ENCODE measurements at places on chromosomes 12 and 14.

DNA sequence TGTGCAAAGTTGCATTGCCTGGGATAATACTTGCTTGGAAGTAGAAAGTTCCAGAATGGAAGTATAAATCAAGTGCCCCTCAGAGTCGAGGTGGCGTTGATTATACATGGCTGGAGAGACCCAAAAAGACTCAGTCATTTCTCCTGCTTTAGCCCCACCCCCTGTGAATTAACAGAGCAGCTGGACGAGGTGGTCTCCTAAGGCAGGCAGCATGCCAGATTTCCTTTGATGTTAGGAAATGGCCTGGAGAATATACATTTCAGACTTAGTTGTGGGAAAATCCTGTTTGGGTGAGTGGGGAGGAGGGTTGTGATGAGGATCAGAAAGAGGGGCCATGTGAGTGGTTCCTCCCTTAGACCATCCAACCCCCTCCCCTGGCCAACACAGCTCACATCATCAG, 406.1 kb upstream of the TMPO start:
- DNase-seq = no peak

- no peak for DNase-seq
These were observed 1341.4 kb downstream of the FSCB start for GRCh38 chr14:43165651-43166050.

- DNase-seq = no peak
These were observed 13.5 kb upstream of the ATF1 start for GRCh38 chr12:50750366-50750765.

GRCh38 chr14:91322623-91323022, 78.1 kb upstream of the GPR68 start:
- no peak for DNase-seq

DNA sequence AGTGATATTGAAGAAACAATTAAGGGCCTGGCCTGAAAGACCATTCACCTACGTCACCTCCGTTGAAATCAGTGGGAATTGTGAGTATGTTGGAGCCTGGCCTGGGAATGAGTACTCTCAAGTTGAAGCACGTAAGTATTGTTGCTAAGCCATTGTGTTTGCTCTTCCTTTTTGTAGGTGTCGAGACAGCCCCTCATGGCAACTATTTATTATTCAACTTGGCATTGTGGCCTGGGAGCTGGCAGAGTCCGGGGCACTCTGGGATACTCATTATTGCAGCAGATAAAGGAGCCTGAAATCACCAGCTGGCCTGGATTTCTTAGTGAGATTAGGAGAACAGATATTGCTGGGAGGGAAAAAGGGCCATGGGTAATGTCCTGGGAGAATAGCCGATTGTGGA, 147.4 kb downstream of the C12orf75 start:
- no peak for DNase-seq

DNA sequence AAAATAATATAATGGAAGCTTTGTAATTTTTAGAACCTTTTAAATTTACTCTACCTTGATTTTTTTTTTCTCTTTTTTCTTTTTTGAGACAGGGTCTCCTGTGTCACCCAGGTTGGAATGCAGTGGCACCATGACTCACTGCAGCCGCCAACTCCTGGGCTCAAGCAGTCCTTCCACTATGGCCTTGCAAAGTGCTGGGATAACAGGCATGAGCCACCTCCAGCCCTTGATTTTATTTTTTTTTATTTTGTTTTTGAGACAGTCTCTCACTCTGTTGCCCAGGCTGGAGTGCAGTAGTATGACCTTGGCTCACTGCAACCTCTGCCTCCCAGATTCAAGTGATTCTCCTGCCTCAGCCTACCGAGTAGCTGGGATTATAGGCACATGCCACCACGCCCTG, 65.3 kb upstream of the TRAF3 start:
- DNase-seq = no peak

DNA sequence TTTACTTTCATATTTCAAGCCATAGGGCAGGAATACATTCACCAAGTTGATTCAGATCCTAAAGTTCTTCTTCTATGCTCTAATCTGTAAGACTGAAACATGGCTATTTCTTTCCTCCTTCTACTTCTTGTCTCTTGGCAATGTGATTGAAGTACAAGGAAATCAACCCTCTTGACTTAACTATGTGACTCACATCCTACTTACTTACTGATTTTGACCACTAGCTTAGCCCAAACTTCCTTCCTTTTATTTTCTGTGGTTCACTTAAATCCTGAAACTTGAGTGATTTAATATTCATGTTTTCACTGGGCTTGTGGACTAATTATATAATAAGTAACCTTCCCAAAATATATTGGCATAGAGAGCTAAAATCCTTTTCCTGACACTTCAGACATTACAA, 111.2 kb upstream of the NOVA1 start:
- no peak for DNase-seq

DNA sequence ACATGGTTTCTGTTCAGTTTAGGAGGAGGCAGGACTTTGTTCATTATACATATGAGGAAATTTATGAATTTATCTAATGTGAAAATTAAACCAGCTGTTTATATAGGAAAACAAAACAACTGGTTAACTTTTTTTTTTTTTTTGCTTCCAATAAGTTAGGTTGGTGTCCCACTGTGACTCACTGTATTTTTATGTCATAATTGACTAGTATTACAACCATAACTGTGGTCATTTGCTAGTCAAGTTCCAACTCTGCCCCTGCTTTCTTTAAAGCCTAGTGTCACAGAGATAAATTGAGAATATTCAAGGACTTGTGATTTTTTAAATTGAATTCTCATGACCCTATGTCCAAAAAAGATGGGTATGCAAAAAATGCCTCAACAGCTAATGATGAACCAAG, 227.7 kb downstream of the BCAT1 start:
- DNase-seq = no peak

GRCh38 chr14:75249251-75249957, 29.2 kb upstream of the FOS start:
- peak; percentile 73 for DNase-seq

- DNase-seq = no peak
These were observed 77.3 kb downstream of the PDE3A start for GRCh38 chr12:20445687-20446086.

DNA sequence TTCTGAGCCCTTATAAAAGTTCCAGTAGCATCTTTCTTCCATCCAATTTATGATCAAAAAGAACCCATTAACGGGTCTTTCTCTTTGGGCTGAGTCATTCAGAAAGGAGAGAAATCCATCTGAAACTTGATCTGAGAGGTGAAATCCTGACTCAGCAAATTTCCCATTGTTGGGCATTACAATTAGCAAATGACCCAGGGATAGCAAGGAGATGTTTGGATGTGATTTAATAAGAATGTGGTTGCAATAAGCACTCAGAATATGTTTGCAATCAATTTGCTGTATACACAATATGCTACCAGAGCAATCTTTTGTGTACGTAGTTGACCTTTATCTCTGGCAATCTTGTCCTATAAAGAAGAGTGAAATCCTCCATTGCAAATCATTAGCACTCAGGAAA, 122.7 kb downstream of the CCDC60 start:
- DNase-seq = no peak

- DNase-seq = no peak
These were observed 205.4 kb upstream of the FKBP4 start for GRCh38 chr12:2589381-2589780.

- no peak for DNase-seq
These were observed 175.8 kb downstream of the TTC8 start for GRCh38 chr14:89000007-89000942.

GRCh38 chr12:5027046-5027821, 16.4 kb upstream of the KCNA5 start:
- DNase-seq = no peak

DNA sequence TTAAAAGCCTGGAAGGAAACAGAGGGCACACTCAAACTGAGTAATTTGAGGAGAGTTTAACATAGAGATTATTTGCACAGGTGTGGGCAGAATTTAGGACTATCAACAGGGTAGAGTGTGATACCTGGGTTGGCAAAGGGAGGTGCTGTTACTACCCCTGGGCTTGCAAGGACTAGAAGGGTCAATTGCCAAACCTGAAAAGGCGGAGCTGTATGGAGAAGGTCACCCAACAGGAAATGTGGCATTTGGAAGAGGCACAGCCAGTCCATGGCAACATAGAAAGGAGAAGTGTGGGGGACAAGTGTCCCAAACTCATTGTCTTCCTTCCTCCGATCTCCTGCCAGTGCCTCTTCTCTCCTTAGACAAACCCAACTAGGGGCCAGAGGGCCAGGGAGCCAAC, 21.6 kb upstream of the MED13L start:
- no peak for DNase-seq

GRCh38 chr12:49646331-49646830, 23.0 kb downstream of the PRPF40B start:
- no peak for DNase-seq

DNA sequence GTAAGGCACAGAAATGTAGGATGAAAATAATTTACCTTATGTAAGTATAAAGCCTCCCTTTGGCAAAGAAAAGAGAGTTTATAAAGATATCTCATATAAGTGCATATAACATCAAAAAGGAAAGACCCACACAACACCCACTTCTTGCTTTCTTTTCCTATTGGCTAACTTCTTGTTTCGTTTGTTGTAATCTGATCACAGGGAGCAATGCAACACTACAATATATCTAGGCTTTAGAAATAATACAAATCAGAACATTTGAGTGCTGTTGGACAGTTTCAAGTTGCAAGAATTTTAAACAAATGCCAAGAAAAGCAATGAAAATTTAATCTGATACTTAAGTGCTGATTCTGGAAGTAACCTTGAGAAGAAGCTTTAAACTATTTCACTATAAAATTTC, 1.3 kb downstream of the FGD6 start:
- DNase-seq = no peak

DNA sequence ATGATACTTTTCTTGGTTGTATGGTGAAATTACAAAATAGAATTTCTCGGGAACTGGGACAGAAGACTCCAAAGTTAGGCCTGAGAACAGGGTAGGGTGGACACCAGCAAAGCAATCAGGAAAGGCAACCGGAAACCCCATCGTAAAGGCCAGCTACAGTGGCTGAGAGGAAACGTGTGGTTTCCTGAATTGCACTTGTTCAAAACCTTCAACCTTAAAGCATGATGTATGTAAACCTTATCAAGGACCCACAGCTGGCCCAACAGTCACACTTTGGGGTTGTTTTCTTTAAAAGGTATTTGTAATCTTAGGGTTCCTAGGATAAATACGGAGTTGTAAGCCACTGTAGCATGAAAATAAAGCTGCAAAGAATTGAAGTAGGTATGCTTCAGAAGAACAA, 2.2 kb upstream of the PTGDR start:
- no peak for DNase-seq

DNA sequence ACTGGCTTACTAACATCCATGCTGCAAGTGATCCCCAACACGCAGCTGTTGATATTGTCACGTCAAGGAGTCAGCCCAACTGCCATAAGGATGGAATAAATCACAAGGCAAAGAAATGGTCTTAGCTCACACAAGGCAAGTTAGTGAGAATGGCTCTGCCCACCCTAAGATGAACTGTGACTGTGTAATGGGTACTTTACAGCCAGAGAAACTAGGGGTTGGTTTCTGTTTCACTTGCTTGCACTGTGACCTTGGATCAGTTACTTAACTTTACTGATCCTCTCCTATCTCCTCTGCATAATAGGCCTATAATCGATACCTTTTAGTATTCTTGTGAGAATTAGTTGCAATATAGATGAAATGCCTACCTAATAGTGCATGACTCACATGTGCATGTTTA, 52.2 kb upstream of the ANO2 start:
- no peak for DNase-seq

DNA sequence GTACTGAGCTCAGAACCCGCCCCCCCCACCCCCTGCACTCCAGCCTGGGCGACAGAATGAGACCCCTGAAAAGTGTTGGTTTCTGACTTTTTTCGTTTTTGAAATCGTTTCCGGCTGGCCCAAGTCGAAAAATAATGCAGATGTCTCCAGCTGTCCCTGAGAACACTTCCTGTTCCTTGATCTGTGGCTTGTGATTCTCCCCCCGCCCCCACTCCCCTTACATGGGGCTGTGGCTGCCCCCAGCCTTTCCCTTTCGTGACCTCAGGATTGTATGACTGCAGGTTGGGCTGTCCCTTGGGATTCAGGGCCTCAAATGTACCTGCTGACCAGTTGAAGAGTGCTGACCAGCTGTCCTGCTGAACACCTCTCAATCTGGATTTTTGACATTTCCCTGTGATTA, 34.1 kb downstream of the NOC4L start:
- no peak for DNase-seq

GRCh38 chr12:46617167-46617566, 208.6 kb downstream of the SLC38A4 start:
- DNase-seq = no peak

DNA sequence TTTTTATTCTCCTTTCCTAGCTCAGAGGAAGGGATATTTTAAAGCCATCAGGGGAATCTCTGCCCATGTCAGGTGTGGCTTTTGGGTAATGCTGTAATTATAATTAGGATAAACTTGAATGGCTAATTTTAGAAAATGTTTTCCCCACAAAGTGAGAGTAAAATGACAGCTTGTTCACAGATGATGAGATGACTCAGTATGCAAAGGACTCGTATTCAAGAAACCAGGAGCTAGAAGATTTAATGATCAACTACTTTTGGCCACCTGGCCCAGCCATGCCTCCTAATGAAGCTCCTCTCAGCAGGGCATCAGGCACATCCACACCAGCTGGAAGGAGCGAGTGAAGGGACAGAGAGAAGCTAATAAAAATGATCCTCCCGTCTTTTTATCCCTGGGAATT, 29.0 kb upstream of the PLEKHG7 start:
- DNase-seq = no peak

DNA sequence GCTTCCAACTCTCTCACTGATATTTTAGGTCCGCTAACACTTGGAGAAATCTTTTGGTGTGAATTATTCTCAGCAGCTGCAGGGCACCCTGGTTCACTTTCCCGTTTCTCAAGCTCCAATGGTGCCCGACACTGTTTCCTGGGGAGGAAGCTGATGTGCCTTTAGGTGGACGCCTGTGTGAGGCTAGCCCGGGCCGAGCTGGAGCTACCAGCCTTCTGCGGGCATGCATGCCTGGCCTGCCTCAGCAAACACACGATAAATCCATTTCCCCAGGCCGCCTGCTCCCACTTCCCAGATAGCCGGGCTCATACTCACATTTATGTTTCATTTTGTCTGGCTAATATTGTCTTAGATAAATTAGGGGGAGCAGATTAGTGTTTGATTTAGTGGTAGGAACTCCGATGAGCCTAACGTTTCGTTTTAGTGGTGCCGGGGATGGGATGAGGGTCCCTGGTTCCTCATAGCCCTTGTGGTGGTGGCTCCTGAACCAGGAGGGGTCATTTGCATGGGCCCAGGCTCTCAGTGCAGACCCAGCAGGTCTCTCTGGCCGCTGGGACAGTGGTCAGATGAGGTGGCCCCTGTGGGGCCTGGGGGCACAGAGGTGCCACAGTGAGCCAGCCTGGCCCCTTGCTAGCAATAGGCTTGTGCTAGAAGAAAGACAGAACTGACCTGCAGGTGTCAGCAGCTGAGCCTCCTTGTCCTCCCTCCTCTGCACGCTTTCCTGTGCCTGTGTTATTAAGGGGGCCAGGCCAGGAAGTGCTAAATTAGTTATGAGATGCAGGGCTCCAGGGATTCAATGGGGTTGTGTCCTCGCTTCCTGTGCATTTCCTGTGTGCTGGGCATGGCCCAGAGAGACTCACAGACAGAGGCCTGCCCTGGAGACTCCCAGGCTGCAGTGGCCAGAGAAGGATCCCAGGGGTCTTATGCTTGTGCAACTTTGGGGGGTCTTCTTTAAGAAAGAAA, 88.3 kb downstream of the KIF26A start:
- DNase-seq = no peak

Measured in activated CD4-positive, alpha-beta T cell treated with anti-CD3 and anti-CD28 coated beads, Interleukin-2, amount 50 U/mL, for 4 hours (primary cell).